ENCODE measurements at places on chromosomes 2 and 18.

DNA sequence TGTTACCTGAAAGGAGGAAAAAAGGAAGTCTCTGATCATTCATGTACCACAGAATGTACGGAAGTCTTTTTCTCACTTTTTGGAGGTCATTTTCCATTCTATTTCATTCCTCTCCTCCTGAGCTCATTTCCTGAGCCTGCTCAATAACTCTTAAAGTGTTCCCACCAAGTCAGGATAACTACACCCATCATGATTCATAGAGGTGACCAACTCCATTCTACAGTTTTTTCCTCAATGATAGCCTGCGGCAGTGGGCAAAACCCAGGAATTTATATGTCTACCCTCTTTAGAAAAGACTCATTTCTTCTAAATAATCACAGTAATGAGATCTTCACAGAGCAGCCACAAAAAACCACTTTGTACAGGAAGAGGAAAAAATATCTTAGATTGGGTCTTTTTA, 372.5 kb downstream of the RBM43 start:
- DNase-seq = no peak

GRCh38 chr2:52347292-52347691, 1315.4 kb upstream of the NRXN1 start:
- no peak for DNase-seq

DNA sequence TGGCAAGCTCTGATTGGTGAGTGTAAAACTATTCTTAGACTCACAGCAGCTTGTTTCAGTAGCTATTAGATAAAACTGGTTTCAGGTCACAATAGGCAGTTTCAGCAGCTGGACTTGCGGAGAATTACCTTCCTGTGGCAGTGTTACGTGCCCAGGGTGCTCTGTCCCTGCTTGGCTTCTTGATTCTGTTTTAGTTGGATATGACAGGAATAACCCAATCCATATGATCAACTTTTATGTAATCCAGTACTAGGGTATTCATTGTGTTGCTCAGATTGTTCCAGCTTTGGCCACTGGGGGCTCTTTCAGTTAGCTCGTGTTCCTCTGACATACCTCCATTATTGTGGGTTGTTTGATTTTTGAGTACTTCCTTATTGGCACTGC, 43.1 kb downstream of the INPP4A start:
- no peak for DNase-seq

GRCh38 chr2:127414638-127415592, 3.3 kb upstream of the PROC start:
- no peak for DNase-seq

DNA sequence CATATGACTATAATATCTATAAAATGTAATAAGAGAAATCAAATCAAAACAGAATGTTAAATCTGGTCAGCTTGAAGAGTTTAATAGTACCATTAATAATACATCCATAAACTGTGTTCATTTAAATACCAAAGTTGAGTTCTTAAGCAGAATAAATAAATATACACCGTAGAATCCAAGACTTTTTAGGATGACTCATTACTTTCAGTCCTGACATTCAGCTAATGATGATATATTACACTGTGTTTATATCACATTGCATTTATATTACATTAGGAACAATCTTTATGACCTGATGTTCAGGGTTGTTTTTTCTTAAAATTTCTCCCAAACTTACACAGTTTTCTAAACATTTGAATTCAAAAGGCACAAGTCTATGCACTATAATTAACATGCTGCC, 331.3 kb downstream of the SS18 start:
- DNase-seq = no peak

DNA sequence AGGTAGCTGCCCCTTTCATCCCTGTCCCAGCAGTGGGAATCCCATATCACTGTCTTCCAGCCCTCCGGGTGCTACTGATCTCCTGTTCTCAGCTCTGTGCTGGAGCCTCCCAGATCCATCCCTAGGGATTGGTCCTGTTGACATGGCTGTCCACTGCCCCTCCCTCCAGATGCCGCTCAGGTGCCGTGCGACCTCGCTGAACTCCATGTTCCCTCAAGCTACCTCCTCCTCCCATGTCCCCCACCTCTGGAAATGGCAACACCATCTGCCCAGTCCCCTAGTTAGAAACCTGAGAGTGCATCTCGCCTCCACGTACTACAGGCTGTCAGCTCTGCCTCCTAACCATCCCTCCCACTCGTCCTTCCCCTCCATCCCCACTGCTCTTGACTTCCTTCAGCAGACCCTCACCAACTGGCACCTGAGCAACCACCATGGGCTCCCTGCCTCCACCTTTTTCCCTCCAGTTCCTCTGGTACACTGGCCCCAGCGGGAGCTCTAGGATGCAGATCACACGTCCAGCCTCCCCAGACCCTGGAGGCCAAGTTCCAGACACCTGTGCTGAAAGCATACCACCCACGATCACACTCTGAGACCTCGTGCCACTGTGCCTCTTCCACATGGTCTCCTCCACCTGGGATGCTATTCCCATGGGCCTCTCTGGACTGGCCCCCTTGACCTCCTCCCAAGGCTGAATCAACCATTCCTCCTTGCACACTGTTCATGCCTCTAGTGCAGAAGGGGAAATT, 106.8 kb downstream of the KLHL29 start:
- no peak for DNase-seq

- DNase-seq = no peak
These were observed 36.8 kb upstream of the CPS1 start for GRCh38 chr2:210519594-210519993.

DNA sequence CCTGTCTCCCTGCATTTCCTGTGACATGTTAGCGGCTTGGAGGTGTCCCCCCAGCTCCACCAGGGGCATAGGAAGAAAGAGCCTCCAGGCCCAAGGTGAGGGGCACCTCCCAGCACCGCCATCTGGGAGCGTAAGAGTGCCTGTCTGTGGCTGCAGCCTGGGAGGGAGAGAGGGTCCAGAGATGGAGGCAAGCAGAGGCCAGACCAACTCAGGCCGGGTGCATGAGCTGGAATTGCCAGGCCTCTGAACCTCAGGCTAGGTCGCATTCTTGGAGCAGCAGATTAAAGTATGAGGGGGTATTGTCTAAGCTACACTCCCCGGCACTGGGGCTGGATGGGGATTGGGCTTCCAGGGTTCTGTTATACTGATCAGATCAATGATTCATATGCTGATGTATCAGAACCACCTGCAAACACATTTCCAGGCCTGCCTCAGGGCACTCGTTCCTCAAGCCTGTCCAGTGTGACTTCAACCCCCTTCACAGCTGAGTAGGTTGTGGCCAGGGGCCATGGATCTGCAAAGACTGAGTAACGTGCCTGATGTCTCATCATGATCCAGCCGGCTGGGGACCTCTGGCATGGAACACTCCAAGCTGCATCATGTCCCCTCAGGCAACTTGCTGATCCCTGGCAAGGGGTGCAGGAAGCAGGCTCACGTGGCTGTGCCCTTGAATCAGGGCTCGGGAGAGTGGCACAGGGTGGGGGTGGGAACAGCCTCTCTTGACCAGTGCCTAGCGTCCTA, 73.2 kb downstream of the HS1BP3 start:
- DNase-seq = peak; percentile 33

DNA sequence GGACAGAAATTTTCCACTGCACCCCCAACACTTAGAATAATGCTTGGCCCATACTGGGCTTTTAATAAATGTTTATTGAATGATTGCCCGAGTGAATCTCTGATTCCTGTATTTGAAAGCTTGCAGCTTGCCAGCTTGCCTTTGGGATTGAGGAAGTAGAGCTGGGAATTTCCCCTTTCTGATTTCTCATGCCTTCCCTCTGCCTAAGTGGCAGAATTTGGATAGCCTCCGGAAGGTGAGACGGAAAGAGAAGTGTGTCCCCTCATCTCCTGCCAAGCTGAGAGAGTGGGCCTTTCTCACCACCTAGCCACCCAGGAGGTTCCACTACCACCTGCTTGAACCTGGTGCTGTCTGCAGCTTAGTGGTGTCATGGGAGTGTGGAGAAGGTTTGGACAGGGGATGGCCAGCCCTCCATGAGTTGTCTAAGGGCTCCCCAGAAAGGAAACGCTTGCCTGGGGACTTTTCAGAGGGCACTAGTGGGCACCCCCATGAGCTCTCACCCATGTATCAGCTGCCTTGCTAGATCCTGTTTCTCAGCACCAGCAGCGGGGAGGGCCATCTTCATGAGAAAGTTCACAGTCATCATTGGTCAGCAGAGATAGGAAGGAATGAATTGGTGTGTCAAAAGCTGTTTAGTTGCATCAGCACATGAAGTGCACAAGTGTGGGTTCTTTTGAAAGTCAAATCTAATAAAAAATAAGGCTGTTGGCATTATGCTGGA, 8.6 kb upstream of the NCOA1 start:
- no peak for DNase-seq

DNA sequence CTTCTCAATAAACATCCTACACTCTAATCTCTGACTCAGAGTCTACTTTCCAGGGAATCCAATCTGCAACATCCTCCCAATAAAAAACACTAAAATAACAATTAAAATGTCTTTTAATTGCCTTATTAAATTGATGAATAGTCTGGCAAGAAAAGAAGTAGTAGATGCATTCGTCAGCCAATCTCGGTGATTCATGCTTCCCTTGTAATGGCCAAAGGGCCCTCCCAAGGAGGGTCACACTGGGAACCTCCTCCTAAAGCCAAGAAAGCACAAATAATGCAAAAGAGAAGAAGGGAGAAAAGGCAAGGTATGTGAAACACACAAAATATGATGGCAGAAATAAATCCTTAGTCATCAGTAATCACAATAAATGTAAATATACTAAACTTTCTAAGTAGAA, 16.8 kb downstream of the ST8SIA5 start:
- DNase-seq = no peak

GRCh38 chr2:197571627-197572271, 55.9 kb downstream of the MOB4 start:
- no peak for DNase-seq

- DNase-seq = no peak
These were observed 145.4 kb downstream of the TCF4 start for GRCh38 chr18:55442561-55442960.

GRCh38 chr2:84840306-84840705, 40.6 kb downstream of the TRABD2A start:
- DNase-seq = peak; percentile 39

DNA sequence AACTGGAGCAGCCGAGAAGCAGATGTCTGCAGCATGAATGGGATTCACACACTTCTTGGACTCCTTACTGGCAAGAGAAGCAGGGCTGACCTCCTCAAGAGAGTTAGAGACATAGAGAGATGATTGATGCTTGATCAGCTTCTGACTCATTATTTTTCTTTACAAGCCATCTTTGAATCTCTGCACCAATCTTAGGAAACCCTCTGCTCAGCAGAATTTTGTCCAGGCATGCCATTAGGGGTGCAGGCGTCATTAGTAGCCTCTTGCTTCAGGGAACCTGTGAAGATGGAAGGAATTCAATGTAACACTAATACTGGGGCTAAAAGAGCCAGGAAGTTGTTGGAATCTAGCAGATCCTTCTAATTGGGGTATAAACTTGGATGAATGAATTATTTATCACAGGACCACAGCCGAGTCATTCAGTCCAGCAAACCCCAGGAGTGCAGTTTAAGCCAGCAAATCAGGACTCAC, 151.8 kb downstream of the MGAT5 start:
- DNase-seq = no peak

DNA sequence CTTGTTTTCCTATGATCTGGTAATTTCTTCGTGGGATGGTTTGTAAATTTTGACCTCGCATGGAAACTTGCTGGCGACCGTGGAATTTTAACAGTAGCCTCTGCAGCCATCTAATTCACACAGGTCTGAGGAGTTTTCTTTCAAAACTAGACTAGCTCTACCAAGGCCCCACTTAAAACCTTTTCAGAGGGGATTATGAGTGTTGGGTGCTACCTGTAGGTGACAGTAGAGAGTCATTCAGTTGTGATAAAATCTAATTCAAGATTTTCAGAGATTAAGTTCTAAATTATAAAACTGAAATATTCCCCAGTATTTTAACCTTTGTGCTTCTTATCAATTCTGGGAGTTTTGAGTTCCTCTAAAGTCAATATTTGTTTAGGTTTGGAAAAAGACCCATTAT, 31.0 kb downstream of the THSD7B start:
- DNase-seq = no peak

- no peak for DNase-seq
These were observed 398.1 kb downstream of the TNS1 start for GRCh38 chr2:217604527-217605194.

DNA sequence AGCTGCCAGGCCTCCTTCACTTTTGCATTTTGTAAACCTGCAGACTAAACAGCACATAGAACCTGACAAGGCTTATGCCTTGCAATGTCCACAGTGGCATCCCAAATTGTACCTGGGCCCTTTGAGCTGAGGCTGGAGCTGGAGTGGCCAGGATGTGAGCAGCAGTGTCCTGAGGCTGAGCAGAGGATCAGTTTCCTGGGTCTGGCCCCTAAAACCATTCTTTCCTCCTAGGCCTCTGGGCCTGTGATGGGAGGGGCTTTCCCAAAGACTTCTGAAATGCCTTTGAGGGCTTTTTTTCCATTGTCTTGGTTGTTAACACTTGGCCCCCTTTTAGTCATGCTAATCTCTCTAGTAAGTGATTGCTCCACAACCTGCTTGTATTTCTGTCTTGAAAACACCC, 32.8 kb downstream of the FSIP2 start:
- no peak for DNase-seq

GRCh38 chr2:229586012-229586411, 128.3 kb downstream of the DNER start:
- no peak for DNase-seq

DNA sequence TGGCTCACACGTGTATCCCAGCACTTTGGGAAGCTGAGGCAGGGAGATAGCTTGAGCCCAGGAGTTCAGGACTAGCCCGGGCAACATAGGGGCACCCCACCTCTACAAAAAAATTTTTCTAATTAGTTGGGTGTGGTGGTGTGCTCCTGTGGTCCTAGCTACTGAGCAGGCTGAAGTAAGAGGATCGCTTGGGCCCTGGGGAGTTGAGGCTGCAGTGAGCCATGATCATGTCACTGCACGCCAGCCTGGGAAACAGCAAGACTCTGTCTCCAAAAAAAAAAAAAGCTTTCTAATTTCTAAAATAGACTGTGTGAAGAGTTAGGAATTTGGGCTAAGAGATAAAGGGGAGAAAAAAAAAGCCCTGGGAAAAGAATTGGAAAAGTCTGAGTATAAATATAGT, 51.9 kb upstream of the NAB1 start:
- DNase-seq = no peak

- no peak for DNase-seq
These were observed 34.3 kb upstream of the NCKAP5 start for GRCh38 chr2:133602538-133602937.

DNA sequence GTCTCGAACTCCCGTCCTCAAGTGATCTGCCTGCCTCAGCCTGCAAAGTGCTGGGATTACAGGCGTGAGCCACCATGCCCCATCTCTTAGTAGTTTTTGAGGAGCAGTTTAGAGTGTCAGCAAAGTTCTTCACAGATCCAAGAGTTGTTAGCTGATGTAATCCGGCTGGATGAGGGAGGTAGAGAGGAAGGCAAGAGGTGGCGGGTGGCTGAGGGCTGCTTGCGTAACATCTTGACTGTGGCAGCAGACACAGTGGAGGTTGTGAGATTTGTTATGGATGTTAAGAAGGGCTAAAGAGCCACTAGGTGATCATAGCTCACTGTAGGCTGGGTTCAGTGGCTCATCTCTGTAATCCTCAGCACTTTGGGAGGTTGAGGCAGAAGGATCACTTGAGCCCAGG, 19.5 kb upstream of the FAM136A start:
- DNase-seq = no peak

GRCh38 chr2:128316777-128317180, 1.9 kb downstream of the HS6ST1 start:
- no peak for DNase-seq

GRCh38 chr2:120995152-120995551, 259.5 kb downstream of the GLI2 start:
- DNase-seq = no peak

Data from SJSA1 (cell line).